ENCODE measurements at places on chromosomes 7 and 10. TPM values are rescaled to one million over a fixed set of nuclear protein-coding genes. Genes with fewer than 3 reads are reported as not detected.

The ITPRID1 gene
- not detected for total RNA-seq

The PALD1 gene
- 1.1 TPM for total RNA-seq

The OPN1SW gene
- total RNA-seq: not detected

The UNCX gene
- not detected for total RNA-seq

The CEP55 gene
- total RNA-seq: 0.47 TPM

The OPALIN gene
- not detected for total RNA-seq

The CPN1 gene
- total RNA-seq: not detected

The APBB1IP gene
- not detected for total RNA-seq

The OR6V1 gene
- total RNA-seq: not detected

The TEX47 gene
- not detected for total RNA-seq

The CFAP46 gene
- total RNA-seq: 0.38 TPM

The PIP4K2A gene
- 56.9 TPM for total RNA-seq

Data from smooth muscle cell of the coronary artery (primary cell).